ENCODE measurements at places on chromosomes 1 and 21. TPM values are rescaled to one million over a fixed set of nuclear protein-coding genes. Genes with fewer than 3 reads are reported as not detected.

GRCh38 chr21:45405271-45405818, 380 bp downstream of the COL18A1 start:
- no peak for DNase-seq

DNA sequence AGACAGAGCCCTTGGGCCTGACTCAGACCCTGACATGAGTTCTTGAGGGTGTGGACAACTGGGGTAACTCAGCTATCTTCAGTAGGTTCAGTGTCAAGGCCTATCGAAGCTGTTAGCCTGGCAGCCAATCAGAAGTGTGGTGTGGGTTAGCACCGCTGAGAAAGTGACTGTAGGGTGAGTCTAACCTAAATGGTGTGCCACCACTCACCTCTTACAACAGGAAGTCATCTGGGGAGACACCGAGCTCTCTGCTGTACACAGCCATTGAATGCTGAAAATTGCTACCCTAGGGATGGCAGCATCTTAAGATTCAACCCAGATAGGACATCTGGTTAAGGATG, 44.6 kb downstream of the RASSF5 start:
- DNase-seq, result peak; percentile 74

GRCh38 chr1:200784576-200784975, 45.9 kb downstream of the CAMSAP2 start:
- no peak for DNase-seq

DNA sequence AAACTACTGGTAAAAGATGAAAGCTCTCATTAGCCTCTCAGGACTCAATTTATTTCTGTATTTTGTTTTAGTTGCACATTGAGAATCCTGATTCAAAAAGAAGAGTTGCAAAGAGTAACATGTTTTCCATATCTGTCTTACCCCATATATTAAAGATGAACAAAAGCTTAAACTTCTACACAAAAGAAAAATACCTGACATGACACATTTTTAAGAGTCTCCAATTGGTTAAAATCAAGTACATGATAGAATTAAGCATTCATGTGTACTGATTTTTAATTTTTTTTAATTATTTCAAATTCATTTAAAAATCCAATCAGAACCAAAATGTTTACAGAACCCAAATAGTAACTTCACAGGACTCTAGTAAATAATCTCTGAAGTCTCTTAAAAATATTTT, 72.0 kb downstream of the FOXJ3 start:
- no peak for DNase-seq

DNA sequence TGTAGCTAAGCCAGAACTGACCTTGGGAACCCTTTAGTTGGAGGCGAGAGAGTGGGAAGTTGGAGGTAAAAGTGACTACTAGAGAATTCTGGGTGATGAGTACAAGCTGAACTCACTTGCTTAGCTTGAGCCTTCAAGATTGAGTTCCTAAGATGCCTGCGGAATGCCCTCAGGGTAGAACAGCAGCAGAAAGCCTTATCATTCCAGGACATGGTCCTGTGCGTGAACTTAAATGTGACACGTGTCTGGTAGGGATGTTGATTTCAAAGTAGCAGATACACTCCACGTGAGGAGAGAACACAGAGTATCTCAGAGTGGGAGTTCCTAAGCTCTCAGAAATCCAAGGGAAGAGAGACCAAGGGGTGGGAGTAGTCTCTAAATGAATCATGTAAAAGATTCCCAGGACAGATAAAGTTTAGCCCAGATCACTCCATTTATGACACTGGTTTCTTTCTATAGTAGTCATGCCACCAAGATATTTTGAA, 60.1 kb downstream of the KCNK1 start:
- DNase-seq, result no peak

DNA sequence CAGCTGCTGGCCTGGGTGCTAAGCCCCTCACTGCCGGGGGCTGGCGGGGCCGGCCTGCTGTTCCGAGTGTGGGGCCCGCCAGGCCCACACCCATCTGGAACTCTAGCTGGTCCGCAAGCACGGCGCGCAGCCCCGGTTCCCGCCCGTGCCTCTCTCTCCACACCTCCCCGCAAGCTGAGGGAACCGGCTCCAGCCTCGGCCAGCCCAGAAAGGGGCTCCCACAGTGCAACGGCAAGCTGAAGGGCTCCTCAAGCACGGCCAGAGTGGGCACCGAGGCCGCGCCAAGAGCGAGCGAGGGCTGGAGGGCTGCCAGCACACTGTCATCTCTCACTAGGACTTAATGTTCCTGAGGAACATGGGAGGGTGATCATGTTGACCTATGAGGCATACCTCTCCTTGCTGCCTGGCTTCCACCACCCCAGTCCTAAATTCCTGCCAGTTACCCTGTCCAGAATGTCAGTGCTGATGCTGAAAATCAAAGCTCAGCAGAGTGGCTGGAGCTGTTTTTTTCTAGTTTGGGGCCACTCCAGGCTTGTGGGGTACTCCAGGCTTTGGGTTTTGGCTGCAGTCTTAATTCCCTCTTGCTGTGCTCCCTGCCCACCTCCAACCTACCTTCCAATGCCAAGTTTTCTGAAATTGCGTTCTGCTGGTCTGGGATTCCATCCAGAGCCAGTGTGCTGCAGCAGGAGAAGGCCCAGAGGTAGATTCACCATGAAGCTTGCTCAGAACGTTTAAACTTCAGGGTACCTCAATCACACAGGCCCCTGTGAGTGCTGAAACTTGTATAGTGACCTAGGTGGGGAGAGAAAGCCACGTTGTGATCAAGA, 44.2 kb upstream of the LPGAT1 start:
- no peak for DNase-seq

DNA sequence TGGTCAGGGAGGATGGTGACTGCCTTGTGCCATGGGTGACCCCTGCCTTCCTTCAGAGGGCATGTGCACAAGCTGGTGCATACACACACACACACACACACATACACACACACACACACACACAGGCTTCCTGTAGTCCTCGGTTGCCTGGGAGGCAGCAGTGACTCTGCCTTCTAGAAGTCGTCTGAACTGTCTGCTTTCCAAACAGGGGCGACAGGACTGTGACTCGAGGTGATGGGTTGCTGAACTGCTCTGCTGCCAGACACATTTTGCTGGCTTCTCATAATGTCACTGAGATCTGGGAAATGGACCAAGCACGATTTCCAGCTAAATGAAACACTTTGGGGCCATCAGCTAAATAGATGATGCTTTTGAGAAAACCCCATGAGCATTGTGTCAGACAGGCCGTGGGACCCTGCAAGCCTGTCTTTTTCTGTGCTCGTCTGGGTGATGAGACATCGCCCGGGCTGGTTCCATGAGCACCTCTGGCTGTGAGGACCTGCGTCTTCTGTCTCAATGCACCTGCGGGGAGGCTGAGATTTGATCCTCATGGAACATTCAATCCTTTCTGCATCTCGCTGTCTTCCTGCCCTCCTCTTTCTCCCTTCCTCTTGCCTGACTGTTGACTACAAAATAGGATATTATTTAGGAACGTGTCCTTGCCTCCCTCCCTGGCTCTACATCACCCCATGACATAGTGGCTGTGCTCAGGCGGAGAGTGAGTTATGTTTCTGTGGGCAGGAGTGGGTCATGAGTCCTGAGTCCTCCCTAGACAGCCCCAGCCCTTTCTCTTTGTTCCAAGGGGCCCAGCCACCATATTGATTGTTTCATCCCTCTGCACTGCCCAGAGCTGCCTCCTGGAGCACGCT, 436.8 kb downstream of the CAMTA1 start:
- no peak for DNase-seq

GRCh38 chr1:63466759-63467158, 56.3 kb downstream of the ITGB3BP start:
- no peak for DNase-seq

DNA sequence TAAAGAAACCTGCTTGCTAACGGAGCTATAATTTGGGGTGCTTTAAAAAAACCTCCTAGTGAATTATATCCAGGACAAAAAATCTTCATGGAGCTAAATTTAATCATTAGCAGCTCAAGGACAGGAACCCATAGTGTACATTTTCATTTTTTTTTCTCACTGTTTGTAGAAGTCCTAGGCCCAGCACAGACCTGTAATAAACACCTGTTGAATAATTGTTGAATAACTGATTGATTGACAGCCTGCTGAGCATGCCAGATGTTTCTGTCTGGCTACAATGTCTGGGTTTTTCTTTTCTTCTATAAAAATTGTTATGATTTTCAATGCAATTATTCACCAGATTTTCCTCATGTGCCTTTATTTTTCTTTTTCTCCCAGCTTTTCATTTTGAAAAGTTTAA, 10.9 kb upstream of the GALNT2 start:
- no peak for DNase-seq

DNA sequence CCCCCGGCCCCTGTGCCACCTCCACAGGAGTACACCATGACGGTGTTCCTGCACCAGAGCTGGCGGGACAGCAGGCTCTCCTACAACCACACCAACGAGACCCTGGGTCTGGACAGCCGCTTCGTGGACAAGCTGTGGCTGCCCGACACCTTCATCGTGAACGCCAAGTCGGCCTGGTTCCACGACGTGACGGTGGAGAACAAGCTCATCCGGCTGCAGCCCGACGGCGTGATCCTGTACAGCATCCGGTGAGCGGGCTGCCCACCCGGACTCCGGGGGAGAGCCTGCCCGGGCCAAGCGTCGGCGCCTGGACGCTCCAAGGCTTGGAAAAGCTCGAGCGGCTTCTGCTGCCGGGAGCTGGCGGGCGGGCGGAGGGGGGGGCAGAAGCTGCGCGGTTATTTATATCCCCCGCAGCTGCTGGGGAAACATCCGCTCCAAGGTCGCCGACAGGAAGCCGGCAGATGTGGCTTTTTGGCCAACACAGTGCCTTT, 6.4 kb downstream of the GABRD start:
- no peak for DNase-seq

DNA sequence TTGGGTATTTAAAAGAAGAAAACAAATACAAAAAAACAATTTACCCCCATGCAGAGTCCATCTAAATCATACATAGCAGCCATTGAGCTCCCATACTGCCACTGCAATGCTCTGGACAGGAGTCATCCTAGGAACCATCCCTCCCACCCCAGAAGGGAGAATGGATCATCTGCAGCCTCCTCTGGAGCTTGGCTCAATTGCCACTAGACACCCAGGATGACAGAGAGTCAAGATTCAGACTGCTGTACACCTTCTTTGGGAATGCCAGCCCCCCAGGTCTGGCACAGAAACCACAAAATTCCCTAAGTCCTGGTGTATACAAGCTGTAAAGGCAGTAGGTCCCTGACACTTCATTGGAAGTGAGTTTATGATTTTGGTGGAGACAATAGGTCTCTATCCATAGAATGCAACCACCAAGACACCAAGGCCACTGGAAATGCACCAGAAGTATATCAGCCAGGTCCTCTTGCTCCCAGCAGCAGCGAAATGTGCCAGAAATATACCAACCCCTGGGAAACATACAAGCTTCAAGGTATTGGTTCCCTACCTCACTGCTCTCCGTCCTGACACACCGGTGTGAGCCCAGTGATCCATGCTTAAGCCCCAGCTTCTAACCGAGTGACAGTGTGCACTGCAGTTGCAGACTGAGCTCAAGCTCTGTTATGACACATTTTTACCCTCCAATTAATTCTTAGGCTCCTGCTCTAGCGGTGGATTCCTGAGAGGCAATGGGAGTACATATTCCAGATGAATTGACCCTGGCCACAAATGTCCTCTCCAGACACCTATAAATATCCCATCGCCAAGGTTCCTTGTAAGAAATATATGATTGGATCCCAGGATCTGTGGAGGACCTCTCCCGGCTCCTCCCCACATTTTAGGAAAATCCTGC, 4.4 kb downstream of the TAL1 start:
- DNase-seq, result no peak

GRCh38 chr1:162590101-162590500, 28.6 kb downstream of the UAP1 start:
- DNase-seq, result no peak

GRCh38 chr1:93784538-93784937, 94.5 kb downstream of the DNTTIP2 start:
- no peak for DNase-seq

DNA sequence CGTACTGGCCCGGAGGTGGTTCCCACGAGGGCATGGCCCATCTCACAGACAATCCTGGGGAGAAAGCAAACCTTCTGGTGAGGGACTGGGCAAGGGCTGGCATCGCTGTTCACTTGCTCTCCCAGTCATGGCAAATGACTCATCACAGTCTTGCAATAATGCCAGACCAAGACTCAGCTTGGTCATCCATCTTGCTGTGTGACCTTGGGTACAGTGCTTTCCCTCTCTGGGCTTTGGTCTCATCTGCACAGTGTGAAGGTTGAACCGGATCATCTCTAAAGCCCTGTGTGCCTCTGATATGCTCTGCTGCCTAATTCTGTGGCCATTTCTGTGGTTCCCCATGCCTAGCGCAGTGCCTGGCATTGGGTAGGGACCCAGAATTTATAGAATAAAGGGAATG, 143.6 kb upstream of the CD34 start:
- DNase-seq, result no peak

DNA sequence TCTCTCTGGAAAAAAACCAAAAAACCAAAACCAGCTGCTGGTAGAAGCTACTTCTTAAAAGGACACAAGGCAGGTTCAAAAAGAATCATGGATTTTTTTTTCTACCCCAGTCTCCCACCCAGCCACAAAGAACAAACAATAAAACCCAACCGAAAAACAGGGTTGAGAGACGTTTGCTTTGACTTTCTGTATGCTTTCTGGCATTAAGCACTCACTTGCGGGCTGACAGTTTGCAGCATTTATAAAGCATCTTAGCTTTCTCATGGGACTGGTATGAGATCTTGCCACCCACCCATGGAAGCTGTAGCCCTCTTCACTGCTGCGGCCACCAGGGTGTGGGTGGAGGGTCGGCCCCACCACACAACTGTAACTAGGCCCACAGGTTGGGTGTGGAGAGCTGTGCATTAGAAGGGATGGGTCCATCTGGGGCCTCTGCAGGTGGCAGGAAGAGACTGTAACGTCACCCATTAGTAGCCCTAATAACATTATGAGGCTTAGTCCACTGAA, 165.7 kb downstream of the RHOU start:
- no peak for DNase-seq

- DNase-seq, result no peak
These were observed 20.0 kb downstream of the S100A6 start for GRCh38 chr1:153515504-153516394.

- DNase-seq, result no peak
These were observed 49.1 kb upstream of the ZNF648 start for GRCh38 chr1:182110635-182111034.

DNA sequence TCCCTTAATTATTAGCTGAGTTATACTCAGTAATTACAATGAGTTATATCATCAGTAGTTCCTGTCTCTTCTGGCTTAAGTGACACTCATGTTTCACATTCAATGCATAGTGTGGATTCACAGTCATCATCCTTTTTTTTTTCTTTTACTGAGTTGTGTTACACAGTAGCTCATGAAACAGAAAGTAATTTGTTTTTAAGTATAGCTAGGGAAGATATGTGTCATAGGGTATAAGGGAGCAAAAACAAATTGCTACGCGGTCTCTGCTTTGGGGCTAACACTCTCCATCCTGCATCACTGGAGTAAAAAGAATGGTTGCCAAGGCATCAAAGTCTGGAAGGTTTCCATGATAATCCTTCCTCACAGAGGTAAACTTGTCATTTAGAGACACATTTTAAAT, 971.7 kb upstream of the NCAM2 start:
- no peak for DNase-seq

GRCh38 chr1:116130356-116130755, 19.2 kb downstream of the MAB21L3 start:
- no peak for DNase-seq

Gene OR13G1
- total RNA-seq, result not detected

Gene NTRK1
- 4.0 TPM for total RNA-seq

Gene USH2A
- total RNA-seq, result not detected

Gene HSPA6
- 0.34 TPM for total RNA-seq

Gene GNAT2
- 0.91 TPM for total RNA-seq
